Stimulated activated CD8-positive, alpha-beta memory T cell treated with anti-CD3 and anti-CD28 coated beads, Interleukin-4, amount 100 ng/mL, for 4 hours (primary cell): ENCODE measurements at places on chromosomes 1 and 21.

DNA sequence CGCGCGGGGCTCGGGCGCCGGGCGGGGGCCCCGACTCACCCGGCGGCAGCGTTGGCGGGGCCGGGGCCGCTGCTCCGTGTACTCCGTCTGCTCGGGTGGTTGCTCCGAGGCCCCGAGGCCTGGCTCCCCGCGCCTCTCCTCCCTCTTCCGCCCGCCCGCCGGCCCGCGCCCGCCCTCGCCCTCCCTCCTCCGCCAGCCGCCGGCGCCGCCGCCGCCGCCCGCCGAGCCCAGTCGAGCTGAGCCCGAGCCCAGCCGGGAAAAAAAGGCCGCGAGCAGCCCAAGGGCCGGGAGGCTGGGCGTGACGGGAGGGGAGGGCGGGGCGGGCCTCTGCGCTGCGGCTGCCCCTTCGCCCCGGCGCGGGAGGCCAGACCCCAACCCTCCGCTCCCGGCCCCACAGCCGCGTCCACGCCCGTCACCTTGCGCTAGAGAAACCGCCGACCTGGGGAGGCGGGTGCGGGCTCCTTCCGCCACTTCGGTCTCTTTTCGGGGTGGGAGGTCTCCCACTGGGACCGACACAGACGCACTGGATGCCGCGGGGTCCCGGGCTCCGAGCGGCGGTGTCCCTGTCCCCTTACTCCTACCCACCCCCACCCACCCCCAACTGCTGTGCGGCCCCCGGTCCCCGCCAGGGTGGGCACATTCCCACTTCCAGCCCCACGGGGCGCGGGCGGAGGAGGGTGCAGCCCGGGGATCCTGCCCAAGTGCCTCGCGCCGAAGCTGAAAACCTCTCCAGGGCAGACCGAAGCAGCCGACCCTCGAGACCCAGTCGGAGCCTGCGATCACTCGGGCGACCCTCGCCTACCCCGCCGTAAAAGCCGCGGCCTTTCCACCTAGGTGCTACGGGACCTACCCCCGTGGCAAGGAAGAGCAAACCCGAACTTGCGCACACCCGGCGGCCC, at the start of gene CERS2:
Gene CERS2, minus strand, starts transcription at position 256 of the 899 bp plus-strand sequence. CDS start 5,745 bp downstream, outside the sequence.
- DNase-seq: peak; percentile 40

DNA sequence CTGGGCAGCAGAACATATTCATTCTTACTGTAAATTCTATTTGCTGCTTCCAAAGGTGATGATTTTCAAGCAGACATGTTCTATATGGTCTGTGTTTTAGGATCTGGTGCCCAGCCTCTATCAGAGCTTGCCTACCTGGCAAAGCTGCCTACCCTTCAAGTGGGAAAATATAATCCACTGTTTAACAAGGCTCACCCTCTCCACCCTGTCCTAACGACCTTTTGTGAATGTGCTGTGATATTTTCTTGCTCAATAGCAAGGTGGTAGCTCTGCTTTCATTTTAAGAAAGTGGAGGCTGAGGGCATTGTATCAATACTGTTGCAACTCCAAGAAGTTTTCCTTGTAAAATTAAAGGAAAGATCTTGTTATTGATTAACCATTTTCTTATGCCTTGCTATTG, 26.0 kb upstream of the AGO1 start:
- no peak for DNase-seq

GRCh38 chr1:38872401-38873026, 634 bp downstream of the MYCBP start:
- no peak for DNase-seq

- no peak for DNase-seq
Measured at GRCh38 chr1:115311474-115311989, 26.5 kb downstream of the NGF start.

DNA sequence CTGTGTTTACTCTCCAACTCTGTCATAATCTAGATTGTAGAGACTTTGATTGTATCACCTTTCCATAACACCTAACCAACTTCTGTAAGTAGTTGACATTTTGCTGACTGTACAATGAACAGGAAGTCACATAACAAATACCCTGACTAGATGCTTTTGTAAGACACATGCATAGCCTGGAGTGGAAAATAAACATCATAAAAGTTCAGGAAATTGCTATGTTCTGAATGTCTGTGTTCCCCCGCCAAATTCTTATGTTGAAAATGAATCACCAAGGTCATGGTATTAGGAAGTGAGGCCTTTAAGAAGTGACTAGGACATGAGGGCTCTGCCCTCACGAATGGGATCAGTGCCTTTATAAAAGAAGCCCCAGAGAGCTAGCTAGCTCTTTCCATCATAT, 40.4 kb upstream of the ZSWIM5 start:
- no peak for DNase-seq

- DNase-seq: no peak
Measured at GRCh38 chr1:92123868-92124267, 43.7 kb downstream of the BTBD8 start.

DNA sequence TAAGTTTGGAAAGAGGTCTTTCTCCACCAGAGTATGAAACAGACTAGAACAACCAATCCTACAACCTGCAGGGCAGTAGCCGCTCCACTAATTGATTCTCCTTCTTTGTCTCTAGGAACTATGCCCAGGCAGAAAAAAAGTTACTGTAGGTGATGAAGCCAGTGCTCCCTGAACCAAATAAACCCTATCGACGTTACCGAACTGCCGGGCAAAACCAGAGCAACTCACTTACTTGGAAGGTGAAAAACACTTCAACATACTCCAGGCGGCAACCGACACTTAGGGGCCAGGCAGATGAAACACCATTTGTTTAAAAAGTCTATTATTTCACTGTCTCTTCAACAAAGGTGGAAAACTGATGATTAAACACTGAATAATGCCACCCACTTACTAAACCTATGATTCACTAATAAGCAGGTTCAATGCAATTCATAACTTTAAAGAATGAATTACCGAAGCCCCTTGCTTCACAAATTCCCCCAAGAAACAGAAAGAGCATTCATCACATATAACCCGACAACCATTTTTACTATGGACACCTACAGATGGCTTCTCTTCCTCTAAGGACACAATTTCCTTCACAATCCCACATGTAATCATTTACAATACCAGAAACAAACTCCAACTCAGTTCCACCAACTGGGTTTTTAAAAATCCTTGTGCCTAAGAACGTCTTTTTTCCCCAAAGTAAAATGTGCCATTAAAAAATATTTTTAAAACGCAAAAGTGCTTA, 1.6 kb downstream of the NRIP1 start:
- peak; percentile 22 for DNase-seq

- DNase-seq: no peak
Measured at GRCh38 chr1:221517961-221518360, 223.9 kb downstream of the DUSP10 start.

DNA sequence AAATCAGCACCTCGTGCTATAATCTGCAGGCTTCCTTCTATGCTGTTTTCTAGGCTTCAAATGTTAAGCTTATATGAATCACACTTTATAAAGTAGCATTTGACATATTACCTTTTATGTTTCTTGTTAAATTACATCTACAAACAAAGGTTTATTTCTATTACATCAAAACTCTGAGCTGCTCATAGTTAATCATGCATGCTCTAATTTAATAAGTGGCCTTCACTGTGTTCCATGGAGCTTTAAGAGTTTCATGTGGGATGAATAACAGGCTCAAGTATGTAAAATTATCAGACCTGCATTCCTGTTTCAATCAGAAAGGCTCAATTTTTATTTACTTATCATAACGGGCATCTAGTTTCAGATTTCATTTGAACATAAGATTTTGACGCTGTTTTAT, 13.0 kb downstream of the SLC19A2 start:
- DNase-seq: no peak

DNA sequence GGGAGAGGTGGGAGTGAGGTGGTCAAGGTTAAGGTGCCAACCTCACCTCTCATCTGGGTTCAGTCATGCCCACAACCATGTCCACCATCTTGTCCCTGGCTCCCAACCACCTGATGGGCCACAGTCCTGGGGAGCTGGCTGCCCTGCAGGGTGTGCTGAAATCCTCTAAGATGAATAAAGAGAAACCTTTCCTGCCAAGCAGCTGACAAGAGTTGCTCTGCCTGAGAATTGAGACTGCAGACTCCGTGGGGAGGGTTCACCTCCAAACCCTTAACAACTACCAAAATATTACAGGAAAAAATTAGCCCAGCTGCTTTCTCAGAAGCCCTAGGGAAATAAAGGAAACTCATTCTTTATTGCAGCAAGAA, 15.2 kb upstream of the FGR start:
- DNase-seq: no peak

- peak; percentile 27 for DNase-seq
Measured at GRCh38 chr1:34786521-34787325, 5.7 kb downstream of the GJB3 start.

DNA sequence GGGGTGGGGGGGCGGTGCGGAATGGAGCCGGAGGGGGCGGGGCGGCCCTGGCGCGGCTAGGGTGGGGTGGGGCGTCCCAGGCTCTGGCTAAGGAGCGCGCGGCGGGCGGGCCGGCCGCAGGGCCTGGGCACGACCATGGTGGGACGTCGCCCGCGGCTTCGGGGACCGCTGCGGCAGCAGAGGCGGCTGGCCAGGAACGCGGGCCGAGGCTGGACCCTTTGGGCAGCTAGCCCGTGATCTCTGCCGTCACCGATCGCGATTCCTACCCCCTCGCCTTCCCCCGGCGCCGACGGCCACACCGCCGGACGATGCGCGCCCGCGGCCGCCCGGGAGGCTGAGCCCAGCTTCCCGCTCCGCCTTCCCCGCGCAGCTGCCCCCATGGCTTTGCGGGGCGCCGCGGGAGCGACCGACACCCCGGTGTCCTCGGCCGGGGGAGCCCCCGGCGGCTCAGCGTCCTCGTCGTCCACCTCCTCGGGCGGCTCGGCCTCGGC, at the start of gene MAP3K21:
Gene MAP3K21, plus strand, starts transcription at position 74 of the 491 bp plus-strand sequence. Its CDS starts 305 bp downstream, at position 379.
- DNase-seq: no peak

DNA sequence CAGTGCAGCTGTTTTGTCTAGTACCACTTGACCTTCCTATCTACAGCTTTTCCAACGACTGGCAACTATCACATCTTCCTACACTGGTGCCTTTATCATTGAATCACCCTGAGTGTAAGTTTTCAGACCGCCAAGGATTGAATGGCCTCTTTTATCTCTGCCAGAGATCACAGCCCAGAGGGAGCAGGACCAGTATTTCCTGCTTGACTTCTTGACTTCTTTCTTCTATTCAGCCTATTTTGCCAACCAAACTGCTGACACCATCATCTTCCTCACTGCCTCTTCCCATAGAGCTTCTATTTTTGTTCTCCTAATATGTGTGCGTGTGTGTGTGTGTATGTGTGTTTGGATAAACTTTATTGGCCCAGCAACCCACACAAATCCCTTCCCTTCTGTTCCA, 53.8 kb downstream of the SERBP1 start:
- DNase-seq: no peak

DNA sequence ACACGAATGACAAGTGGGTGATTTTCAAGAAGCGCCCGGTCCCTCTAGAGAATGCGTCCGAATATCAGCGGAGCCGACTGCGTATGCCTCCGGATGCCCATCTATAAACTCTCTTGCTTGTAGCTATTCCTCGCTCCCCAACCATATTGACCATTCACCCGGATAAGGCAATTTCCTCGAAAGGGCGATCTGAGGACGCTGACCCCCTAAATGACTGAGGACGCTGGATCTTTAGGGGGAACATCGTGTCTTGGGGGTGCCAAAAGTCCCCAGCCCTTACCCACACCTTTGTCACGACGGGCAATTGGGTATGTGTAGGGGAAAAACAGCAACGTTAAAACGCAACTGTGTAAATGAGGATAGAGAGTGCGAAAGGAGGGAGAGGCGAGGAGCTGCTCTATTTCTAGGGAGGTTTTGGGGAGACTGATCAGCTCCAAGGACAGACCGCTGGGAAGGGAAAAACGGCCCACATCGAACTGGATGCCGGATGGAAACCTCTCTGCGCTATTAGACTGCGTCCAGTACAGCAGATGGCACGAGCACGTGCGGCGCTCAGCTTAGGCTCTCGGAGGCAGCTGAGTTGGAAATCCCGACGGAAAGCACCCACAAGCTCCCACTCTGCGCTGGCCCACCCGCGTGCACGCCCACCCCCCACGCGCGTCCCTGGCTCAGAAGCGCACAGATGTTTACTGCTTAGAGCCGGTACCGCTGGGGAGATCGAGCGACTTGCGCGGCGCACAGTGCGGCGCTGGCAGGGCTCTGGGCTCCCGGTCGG, 2.9 kb upstream of the PRRX1 start:
- no peak for DNase-seq

DNA sequence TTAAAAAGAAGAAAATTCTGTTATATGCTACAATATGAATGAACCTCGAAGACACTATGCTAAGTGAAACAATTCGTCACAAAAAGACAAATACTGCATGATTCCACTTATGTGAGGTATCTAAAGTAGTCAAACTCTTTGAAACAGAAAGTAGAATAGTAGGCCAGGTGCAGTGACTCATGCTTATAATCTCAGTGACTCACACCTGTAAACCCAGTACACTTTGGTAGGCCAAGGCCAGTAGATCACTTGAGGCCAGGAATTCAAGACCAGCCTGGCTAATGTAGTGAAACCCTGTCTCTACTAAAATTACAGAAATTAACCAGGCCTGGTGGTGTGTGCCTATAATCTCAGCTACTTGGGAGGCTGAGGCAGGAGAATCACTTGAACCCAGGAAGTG, 25.7 kb downstream of the EPHA10 start:
- DNase-seq: no peak

- no peak for DNase-seq
Measured at GRCh38 chr1:58047265-58047858, 499.2 kb downstream of the OMA1 start.

DNA sequence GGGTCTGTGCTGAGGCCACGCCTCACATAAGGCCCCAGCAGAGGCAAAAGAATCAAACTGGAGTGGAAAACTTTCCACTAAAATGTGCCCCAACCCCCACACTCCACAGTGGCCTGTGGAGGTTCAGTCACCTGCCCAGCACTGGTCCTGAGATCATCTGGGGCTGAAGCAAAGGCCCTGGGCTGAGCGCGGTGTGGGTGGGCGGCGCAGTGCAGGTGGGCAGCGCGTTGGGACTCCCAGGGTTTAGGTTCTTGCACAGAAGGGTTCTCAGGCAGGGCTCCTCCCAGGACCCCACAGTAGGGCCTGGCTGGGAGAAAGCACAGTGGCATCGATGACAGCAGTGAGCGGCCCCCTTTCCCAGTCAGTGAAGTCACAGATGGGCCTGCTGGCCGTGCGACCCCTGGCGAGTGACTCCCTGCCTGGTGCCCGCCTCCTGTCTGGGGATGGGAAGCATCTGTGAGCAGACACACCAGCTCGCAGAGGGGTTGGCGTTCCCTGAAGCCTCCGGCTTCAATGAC, 13.8 kb upstream of the GPR153 start:
- no peak for DNase-seq

GRCh38 chr1:68798071-68798470, 301.2 kb upstream of the DEPDC1 start:
- no peak for DNase-seq

- DNase-seq: no peak
Measured at GRCh38 chr1:25062621-25063255, 132.7 kb upstream of the RUNX3 start.

GRCh38 chr1:159979257-159979656, 25.2 kb upstream of the SLAMF9 start:
- DNase-seq: no peak

- no peak for DNase-seq
Measured at GRCh38 chr1:22709227-22709626, 1.4 kb upstream of the EPHB2 start.
